Activated naive CD4-positive, alpha-beta T cell treated with anti-CD3 and anti-CD28 coated beads, Interleukin-2, amount 50 U/mL, for 72 hours (primary cell): ENCODE measurements at places on chromosomes 11 and 22. TPM values are rescaled to one million over a fixed set of nuclear protein-coding genes. Genes with fewer than 3 reads are reported as not detected.

The RHOD gene
- 0.68 TPM for total RNA-seq

DNA sequence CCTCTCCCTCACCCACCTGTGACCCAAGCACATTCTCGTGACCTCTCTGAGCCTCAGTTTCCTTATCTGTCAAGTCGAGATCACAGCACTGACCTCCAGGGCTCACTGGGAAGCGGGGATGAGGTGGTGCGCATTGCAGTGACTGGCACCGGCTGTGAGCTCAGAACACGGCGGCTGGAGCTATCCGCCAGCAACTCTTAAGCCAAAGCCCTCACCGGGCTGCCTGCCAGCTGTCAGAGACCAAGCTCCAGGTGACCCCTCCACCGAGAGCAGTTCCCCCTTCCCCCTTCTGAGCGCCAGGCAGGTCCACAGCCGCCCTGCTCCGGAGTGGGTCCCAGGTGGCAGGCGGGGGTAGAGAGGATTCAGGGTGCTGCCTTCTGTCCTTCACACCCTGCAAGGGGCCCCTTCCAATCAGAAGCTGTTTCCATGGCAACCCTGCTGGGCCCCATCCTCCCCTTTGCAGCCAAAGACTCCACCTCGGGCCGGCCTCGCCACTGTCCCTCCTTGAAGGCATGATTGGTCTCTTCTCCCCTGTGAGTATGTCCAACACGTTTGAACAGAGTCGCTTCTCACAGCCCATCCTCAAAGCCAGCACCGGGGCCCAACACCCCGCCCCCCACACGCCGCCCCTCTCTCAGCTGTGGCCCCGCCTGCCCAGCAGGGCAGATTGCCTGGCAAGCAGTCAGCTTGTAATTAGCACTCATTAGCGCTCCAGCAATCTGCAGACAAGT lies 98.7 kb downstream of the WNT7B start:
- DNase-seq = no peak

The MTA2 gene
- 180 TPM for total RNA-seq

The SAAL1 gene
- total RNA-seq = 22.0 TPM

The GGT5 gene
- total RNA-seq = 0.54 TPM

GRCh38 chr11:65491614-65492386 lies 7.0 kb upstream of the MALAT1 start:
- DNase-seq = no peak

DNA sequence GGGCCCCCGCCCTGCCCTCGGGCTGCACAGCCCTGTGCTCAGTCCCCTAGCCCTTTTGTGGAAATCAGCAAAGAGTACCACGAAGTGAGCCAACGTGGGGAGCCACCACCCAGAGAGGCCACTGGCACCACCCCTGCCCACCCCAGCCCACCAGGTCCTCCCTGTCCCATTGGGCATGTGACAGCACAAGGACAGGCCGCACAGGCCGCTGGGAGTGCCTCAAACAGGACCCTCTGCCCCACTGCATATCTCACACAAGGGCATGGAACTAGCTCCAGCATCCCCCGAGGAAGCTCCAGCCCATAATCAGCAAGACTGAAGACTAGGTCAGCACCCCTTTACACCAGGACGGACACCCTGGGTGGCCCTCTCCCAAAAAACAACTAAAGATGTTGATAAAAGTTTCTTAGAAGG lies 29.7 kb downstream of the GNB1L start:
- no peak for DNase-seq

GRCh38 chr22:20464096-20464614 lies 26.5 kb upstream of the SCARF2 start:
- peak; percentile 66 for DNase-seq

The TPP1 gene
- total RNA-seq = 67.4 TPM

The HPX gene
- total RNA-seq = 0.55 TPM

DNA sequence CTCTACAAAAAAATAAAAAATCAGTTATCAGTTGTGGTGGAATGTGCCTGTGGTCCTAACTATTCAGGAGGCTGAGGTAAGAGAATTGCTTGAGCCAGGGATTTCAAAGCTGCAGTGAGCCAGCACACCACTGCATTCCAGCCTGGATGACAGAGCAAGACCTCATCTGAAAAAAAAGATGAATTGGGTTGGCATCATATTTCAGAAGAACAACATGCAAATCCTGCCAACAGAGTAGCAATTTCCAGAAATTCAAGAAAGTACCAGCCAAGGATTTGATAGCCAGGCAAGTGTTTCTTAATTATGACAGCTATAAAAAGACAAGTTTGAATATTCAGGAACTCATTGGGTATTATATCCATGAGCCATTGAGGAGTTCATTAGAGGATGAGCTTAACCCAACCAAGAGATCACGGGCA lies 75.2 kb downstream of the USP47 start:
- no peak for DNase-seq

The RAB1B gene
- total RNA-seq = 138 TPM

- no peak for DNase-seq
Measured at GRCh38 chr11:41579546-41579945, 120.1 kb upstream of the LRRC4C start.

DNA sequence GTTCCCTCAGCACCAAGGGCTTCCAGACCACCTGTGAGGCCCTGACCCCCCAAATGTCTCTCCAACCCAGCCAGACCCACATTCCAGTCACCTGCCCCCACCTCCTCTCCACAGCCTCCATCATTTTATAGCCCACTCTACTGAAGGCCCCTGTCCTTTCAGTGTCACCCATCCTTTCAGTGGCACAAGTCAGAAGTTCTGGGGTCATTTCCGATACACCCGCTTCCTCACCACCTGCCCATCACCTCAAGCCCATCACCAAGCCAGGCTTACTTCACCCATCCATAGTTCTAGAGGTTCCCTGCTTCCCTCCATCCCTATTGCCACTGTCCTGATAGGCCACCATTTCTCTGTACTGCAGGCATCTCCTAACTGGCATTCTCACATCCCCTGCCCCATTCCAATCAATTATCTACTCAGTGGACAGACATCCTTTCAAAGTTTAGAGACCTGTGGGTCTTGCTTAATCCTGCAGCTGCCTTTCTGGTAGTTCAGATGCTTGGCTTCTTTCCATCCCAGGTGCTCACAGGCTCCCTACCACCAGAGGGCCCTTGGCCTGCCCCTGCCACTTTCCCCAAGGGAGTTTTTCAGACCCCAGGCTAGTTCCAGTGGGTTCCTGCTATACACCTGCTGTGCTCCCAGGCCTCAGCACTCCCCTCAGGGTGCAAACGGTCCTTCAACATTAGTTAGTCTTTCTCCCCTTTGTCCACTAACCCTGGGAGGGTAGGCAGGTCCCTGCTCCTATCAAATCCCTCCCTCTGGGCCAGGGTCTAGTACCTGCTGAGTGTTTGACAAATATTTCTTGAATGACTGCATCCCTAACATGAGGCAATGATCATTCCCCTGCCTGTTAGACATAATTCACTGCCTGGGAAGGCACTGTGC lies 7.6 kb downstream of the KCNQ1OT1 start:
- DNase-seq = peak; percentile 25

- no peak for DNase-seq
Measured at GRCh38 chr22:43968614-43969013, 13.4 kb downstream of the SAMM50 start.

The SDF2L1 gene
- total RNA-seq = 25.3 TPM

DNA sequence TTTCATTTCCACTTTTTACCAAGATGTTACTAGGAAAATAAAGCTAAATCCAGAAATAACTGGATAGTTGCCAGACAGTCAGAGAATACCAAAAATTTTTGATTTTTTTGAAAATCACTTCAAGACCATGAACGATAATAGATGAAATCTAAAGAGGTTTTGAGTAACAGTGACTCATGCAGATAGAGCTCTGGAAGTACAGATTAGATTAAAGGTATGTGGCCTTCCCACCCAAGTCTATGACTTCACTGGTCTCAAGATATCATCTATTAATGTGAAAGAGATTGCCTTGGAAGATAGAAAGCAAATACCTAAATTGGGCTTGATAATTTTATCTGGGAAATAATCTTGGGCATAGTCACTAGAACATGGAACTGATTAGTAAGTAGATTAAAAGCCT lies 415.9 kb downstream of the METTL15 start:
- no peak for DNase-seq

GRCh38 chr11:132848336-132848735 lies 684.0 kb downstream of the OPCML start:
- no peak for DNase-seq

The MRGPRX4 gene
- not detected for total RNA-seq

The MMP8 gene
- not detected for total RNA-seq

DNA sequence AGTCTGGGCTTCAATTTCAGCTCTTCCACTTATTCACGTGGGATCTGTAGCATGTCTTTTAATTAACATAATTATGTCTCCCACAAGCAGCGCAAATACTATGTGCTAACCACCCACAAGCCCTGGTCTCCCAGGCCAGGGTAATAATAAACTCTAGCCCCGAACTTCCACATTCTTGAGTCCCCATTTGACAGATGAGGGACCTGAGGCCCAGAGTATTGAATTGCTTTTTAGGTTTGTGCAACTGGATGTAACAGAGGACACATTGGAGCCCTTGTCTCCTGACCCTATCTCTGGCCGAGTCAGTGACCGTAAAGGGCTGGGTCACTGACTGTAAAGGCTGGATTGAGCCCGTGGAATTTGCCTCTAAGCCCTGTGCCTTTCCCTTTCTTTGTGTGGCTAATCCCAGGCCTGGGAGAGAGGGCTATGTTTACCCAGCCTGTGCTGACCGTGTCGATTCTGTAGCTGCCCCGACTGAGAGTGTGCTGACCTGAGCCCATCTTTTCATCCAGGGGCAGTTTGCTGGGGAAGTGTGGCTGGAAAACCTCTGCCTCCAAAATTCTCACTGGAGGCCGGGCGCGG lies 3.9 kb downstream of the CRYBB2 start:
- DNase-seq = no peak

DNA sequence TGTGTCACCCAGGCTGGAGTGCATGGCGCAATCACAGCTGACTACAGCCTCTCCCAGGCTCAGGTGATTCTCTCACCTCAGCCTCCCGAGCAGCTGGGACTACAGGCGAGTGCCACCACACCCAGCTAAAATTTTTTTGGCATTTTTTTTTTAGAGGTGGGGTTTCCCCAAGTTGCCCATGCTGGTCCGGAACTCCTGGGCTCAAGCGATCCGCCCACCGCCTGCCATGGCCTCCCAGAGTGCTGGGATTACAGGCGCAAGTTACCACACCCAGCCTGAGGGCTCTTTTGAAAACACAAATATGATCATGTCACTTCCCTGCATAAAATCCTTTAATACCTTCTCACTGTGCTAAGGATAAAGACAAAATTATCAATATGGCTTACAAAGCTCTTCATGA lies 88.1 kb downstream of the MAML2 start:
- no peak for DNase-seq

DNA sequence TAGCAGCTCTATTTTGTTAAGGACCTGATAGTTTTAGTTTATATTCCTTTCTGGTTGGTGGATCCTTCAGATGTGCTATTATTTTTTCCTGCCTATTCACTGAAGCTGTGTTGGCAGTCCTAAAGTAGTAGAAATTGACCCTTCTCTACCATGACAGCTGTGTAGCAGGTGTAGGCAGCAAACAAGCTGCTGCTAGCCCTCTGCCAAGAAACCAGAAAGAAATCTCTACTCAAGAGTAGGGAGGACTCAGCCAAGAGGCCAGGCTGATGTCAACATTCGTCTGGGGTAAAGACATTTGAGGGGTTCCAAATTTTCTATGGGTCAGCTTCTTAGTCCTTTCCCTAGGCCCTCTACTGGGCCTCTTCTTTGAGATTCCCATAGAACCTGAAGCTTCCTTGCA lies 51.2 kb downstream of the CSTF3 start:
- no peak for DNase-seq

DNA sequence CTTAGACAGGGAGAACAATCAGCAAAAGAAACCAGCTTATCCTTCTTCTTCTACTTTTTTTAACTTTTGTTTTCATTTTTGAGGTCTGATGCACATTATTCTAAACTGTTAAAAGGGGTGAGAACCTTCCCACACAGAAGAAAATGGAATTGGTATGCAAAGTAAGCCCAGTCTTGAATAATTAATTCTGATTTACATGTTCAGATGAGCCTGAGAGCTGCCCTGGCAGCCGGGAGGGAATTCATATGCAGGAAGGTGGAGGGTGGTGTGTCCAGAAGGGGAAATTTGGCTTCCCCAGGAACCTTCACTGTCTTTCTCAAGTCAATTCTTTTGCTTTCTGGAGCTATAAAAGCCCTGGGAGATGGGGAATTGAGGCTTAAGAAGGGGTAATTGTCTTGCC lies 181.0 kb downstream of the INSC start:
- DNase-seq = no peak

DNA sequence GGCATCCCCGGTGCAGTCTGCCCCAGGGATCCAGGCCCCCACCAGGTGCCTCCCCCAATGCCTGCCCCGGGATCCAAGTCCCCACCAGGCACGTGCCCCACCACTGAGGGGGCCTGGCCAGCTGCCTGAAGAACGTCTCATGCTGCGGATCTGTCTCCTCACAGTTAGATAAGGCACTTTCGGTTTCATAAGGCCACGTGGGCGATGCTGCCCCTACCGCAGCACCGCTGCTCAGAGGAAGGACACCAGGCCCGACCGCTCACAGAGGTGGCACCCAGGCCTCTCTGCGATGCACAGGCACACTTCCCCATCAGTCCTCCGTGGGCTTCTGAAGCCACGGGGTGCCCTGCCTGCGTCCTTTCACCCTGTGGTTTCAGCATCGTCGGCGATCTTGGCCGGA lies 68.1 kb upstream of the BID start:
- no peak for DNase-seq

GRCh38 chr22:18029686-18030267 lies 5.4 kb upstream of the MICAL3 start:
- DNase-seq = no peak

- DNase-seq = no peak
Measured at GRCh38 chr11:11057472-11057854, 199.6 kb upstream of the ZBED5 start.

The OR2AG2 gene
- total RNA-seq = not detected

The ESAM gene
- total RNA-seq = 0.36 TPM

The OPCML gene
- total RNA-seq = not detected

The CCDC116 gene
- not detected for total RNA-seq

- DNase-seq = no peak
Measured at GRCh38 chr11:110152199-110152598, 59.0 kb downstream of the ZC3H12C start.

DNA sequence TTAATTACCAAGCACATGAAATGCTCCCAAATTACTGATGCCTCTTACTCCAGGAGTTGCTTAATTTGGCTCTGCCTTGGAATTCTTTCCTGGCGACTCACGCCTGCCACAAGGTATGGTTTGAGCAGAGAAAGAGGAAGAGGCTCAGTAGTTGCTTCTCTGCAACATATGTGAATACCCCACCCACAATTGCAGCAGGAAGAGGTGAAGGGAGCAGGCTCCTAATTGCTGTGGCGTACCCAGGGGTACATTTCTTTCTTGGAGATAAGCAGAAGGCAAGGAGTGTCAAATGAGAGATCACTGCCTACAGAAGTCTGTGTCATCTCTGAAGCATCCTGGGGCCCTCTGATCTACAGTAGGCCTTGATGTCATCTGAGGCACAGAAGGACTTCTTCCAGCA lies 10.6 kb upstream of the NNMT start:
- no peak for DNase-seq

The PRR5 gene
- 11.0 TPM for total RNA-seq

The OR51B4 gene
- total RNA-seq = not detected

- no peak for DNase-seq
Measured at GRCh38 chr11:110897035-110897434, 184.8 kb upstream of the ARHGAP20 start.

The DEUP1 gene
- not detected for total RNA-seq

GRCh38 chr11:14374922-14375830 lies 16.2 kb upstream of the RRAS2 start:
- DNase-seq = no peak

The OR51F1 gene
- total RNA-seq = not detected
